ENCODE measurements at places on chromosomes 16 and 17.

GRCh38 chr17:79036596-79036995 is 12.6 kb downstream of the C1QTNF1 start:
- DNase-seq: peak; percentile 93

DNA sequence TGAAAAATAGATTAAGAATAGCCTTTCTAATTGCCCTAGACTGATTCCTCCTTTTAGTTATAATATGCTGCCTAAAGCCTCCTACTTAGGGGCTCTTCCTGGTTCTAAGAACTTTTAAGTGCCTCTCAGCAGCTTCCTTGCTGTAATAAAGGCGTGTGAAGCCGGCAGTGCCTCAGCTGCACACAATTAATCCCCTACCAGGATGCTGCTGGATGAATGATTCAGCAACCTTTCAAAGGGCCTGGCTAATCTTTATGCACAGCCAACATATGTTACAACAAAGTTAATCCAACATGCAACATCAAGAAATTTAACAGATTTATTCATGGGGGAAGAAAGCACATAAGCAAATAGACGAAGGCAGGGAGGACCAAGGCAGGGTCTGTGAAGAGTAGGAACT is 145.2 kb downstream of the PMP22 start:
- no peak for DNase-seq

- no peak for DNase-seq
These were observed 52.9 kb upstream of the MAF start for GRCh38 chr16:79653373-79653891.

DNA sequence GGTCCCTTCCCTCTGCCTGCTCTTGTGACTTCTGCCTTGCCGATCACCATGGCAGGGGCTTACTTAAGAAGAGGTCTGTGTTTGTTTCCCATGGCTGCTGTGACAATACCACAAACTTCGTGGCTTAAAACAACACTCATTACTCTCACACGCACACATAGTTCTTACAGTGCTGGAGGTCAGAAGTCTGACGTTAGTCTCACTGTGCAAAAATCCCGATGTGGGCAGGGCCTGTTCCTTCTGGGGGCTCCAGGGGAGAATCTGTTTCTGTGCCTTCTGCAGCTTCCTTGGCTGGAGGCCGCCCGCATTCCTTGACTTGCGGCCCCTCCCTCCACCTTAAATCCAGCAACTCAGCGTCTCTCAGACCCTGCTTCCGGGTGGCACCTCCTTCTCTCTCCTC is 249.2 kb upstream of the GSE1 start:
- no peak for DNase-seq

- no peak for DNase-seq
These were observed 174.6 kb downstream of the PMP22 start for GRCh38 chr17:15090533-15090932.

DNA sequence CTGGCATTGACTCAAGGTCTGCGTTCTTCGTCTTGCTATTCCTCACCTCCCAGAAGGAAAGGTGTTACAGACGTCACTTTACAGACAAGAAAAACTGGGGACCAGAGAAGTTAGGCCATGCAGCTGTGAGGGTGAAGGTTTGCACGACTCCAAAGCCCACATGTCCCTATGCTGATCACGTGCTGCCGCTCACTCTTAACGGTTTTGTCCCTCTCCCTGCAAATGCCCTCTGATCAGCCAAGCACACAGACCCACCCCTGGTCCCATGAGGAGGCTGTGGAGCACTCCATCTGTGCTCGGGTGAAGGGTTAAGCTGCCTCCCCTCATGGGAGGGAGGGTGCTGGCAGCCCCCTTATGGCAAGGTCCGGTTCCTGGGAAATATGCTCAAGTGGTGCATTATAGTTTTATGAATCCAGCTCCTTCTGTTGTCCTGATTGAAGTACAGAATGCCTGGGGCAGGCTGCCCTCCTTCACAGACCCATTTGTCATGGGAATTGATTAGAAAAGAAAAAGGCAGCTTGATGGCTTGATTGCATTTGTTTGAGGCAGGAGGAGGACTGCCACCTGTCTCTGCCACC is 18.8 kb downstream of the CCDC182 start:
- DNase-seq: no peak

DNA sequence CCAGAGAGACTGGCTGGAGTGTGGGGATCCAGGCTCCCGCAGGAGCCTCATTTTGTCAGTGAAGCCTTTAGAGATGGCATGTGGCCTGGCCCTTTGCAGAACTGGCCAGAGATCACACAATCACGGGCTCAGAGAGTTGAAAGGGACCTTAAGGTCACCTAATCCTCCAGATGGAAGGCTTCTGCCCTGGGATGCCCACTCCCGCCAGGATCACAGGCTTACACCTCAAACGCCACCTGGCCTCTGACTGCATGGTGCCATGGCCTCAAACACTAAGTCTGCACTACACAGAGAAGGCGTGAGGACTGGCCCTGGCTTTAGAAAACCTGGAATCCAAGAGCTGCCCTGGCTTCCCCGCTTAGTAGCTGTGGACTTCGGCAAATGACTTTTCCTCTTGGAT is 306.8 kb upstream of the CCL2 start:
- no peak for DNase-seq

DNA sequence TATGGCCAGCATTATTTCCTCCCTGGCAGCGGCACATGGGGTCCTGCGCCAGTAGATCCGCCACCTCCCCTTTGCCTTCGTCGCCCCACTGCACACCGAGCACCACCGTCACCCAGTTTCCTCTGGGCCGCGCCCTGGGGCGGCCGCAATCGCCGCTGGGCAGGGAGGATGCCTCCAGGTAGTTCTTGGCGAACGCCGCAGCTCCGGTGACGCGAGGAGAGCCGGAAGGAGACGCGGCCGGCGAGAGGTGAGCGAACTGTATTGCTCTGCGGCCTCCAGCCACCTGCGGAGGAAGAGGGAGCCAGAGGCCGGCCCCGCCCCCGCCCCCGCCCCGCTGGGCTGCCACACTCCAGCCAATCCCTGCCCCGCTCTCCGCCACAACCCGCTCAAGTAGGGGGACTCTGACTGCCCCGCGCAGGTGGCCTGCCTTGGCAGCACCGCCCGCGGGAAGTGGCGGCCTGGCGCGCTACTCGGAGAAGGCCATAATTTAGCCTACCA is 11.8 kb upstream of the SLFN13 start:
- DNase-seq: peak; percentile 42

DNA sequence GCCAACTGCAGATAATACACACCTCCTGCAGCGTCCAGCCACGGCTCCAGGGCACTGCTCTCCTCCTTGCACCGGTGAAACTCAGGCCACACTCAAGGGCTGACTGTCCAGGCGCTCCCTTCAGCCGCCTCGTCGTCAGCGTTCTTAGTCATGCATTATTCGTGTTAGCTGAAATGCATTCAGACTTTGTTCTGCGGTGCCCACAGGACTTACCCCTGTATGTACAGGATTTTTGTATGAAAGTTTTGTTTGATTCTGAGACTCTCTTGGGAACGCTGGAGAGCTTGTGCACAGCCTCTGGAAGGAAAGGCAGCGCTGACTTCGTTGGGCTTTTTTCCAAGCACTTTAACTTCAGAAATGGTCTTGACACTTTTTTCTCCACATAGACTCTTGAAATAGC is 22.1 kb downstream of the CIBAR2 start:
- no peak for DNase-seq

DNA sequence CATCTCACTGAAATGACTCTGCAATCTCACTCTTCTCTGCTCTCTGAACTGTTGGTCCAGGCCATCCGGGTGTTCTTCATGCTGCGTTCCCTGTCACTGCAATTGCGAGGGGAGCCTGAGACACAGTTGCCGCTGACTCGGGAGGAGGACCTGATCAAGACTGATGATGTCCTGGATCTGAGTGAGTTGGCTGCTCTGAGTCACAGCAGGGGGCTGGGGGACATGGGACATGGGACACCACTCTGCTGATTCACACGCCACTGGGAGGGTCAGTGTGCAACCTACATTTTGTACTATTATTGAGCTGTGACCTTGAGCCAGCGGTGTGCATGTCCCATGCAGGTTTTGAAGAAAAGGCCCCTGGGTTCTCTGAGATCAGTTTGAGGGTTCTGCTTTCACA is 116.5 kb downstream of the CLEC16A start:
- no peak for DNase-seq

GRCh38 chr17:40915199-40915661 is 22.2 kb downstream of the KRT23 start:
- peak; percentile 97 for DNase-seq
